ENCODE measurements at places on chromosomes 1 and 21.

DNA sequence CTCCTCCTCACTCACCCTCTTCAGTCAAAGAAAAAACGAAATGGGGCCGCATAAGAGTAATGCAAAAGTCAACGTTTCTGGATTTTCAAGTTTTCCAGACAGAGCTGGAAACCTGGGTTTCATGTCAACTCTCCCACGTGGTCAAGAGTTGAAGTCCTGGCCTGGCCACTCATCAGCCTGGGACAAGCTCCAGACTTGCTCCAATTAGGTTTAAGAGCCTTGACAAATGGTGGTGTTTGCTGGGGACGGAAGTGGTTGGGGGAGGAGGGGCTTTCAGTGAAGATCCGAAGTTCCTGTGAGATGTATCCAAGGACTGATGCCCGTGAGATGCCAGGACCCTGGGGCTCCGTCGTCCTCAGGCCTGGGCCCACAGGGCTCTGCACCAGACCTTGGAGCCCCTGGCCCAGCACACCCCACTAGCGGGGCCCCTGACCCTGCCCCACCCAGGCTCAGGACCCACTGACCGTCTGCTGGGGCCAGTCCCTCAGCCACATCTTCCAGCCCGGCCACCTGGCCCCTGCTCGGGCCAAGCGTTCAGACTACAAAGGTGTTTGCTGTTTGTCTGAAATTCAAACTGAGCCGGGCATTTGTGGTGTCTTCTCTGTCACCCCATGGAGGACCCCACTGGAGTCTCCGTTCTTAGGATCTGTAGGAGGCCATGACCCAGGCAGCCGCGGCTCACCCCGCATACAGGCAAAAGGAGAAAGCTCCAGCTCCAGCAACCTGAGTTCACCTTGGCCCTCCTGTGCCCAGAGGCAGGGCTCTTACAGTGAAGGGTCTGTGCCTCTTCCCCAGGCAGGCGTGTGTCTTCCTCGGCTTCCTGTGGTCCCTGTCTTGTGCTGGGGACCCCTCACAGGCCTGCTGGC, 53.3 kb downstream of the SIK1 start:
- H3K27ac ChIP-seq: peak overlapping the region; percentile 46
- no peaks in the 10 kb centered on the region for H3K36me3 ChIP-seq
- no peak overlapping the region for H3K4me3 ChIP-seq
- peaks cover 30% of the 10 kb centered on the region for H3K4me1 ChIP-seq

DNA sequence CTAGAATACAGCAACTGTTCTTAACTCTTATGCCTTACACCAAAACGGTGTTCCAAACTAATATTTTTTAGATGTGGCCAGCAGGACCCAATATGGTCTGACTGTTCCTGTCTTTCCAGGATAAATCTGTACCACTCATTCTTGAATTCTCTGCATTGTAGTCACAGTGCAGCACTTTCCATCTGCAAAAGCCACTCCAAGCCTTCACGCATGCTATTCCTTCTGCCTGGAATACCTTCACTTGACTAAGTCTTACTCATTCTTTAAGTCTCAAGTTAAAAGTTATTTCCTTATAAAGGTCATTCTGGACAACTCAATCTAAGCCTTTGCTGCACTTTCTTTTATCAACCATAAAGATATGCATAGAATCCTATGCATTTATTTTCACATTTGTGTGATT, 1194.5 kb downstream of the PLA2G4A start:
- no peak for DNase-seq
- no peaks in the 10 kb centered on the region for H3K36me3 ChIP-seq
- no peaks in the 10 kb centered on the region for H3K4me1 ChIP-seq
- H3K4me3 ChIP-seq: no peak overlapping the region

GRCh38 chr1:225914947-225915346, 9.1 kb downstream of the PYCR2 start:
- no peak overlapping the region for H3K4me3 ChIP-seq
- H3K27ac ChIP-seq: no peak overlapping the region
- DNase-seq: no peak
- H3K4me1 ChIP-seq: peaks cover 33% of the 10 kb centered on the region

DNA sequence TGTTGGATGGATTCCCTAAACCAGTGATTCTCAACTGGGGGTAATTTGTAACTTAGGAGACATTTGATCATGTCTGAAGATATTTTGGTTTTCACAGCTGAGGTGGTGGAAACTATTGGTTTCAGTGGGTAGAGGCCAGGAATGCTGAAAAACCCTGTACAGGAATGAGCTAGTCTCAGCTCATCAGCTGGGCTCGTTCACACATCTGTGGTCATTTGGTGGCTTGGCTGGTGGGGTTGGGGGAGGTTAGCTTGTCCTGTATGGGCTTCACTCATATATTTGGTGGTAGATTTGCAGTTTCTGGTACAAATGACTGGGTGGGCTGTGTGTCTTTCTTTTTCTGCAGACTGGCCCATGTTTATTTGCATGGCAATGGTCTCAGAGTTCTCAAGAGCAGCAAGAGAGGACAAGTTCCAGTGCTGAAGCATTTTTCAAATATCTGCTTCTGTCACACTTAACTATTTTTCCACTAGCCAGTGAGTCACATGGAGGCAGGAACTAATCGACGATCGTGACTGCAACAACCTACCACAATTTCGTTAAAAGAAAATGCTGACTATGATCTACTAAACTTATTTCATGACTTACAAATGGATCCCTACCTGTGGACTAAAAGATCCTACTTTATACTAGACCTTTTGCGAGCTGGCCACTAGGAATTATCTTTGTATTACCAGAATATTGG, 321.7 kb upstream of the PLXNA2 start:
- H3K27ac ChIP-seq: no peak overlapping the region
- H3K27me3 ChIP-seq: no peaks in the 10 kb centered on the region
- no peak for DNase-seq
- no peaks in the 10 kb centered on the region for H3K4me1 ChIP-seq
- H3K4me3 ChIP-seq: no peak overlapping the region

DNA sequence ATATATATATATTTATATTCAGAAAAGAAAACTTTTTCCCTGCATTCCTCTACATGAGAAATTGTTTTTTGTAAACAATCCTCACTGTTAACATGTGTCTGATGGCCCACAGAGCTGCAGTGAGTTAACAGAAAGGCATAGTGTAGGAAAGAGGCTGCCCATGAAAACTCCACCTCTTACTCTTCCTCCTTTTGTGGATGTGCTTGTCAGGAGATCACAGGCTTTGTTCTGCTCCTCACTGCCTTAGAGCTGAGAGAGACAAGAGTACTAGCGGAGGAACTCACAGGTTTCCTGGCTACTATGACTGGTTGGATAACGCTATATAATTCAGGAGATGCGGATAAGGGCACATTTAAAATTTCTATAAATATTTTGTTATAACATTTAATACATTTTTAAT, 200.6 kb downstream of the BRINP3 start:
- no peak overlapping the region for H3K4me3 ChIP-seq
- no peak overlapping the region for H3K27ac ChIP-seq
- no peak for DNase-seq
- H3K27me3 ChIP-seq: no peaks in the 10 kb centered on the region
- no peaks in the 10 kb centered on the region for H3K36me3 ChIP-seq

DNA sequence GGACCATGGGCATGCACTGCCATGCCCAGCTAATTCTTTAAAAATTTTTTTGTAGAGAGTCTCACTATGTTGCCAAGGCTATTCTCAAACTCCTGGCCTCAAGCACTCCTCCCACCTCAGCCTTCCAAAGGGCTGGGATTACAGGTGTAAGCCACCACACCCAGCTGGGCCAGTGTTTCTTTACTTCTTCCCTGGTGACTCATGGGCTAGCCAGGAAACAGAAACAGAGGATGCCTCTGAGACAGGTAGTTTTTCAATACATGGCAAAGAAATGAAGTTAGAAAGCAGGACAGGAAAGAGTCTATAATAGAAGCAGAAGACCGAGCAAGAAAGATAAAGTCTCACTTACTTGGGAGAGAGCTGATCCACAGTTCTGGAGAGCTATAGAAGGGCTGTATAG, 7.6 kb upstream of the C1orf74 start:
- peaks cover 14% of the 10 kb centered on the region for H3K4me1 ChIP-seq
- no peak overlapping the region for H3K4me3 ChIP-seq
- H3K36me3 ChIP-seq: peaks cover 9% of the 10 kb centered on the region

GRCh38 chr1:41377397-41377796, 16.2 kb downstream of the FOXO6 start:
- H3K36me3 ChIP-seq: no peaks in the 10 kb centered on the region
- H3K27me3 ChIP-seq: no peaks in the 10 kb centered on the region
- no peak for DNase-seq
- H3K4me3 ChIP-seq: no peak overlapping the region
- H3K27ac ChIP-seq: no peak overlapping the region

- H3K27me3 ChIP-seq: no peaks in the 10 kb centered on the region
- H3K4me3 ChIP-seq: peak overlapping the region; percentile 57
- peak overlapping the region; percentile 97 for H3K27ac ChIP-seq
- peaks cover 24% of the 10 kb centered on the region for H3K36me3 ChIP-seq
- DNase-seq: no peak
- peaks cover 6% of the 10 kb centered on the region for H3K4me1 ChIP-seq
Observed at GRCh38 chr1:145992502-145992936, 3.9 kb downstream of the TXNIP start.

- no peaks in the 10 kb centered on the region for H3K36me3 ChIP-seq
- H3K27me3 ChIP-seq: no peaks in the 10 kb centered on the region
Observed at GRCh38 chr1:101697072-101697471, 299.7 kb downstream of the OLFM3 start.

GRCh38 chr1:54944610-54945392, 35.6 kb upstream of the TMEM61 start:
- DNase-seq: no peak
- no peaks in the 10 kb centered on the region for H3K36me3 ChIP-seq
- no peak overlapping the region for H3K4me3 ChIP-seq
- peaks cover 28% of the 10 kb centered on the region for H3K4me1 ChIP-seq
- no peaks in the 10 kb centered on the region for H3K27me3 ChIP-seq
